ENCODE measurements at places on chromosomes 2 and 18. TPM values are rescaled to one million over a fixed set of nuclear protein-coding genes. Genes with fewer than 3 reads are reported as not detected.

- DNase-seq = no peak
These were observed 179.5 kb downstream of the EN1 start for GRCh38 chr2:118667964-118668363.

DNA sequence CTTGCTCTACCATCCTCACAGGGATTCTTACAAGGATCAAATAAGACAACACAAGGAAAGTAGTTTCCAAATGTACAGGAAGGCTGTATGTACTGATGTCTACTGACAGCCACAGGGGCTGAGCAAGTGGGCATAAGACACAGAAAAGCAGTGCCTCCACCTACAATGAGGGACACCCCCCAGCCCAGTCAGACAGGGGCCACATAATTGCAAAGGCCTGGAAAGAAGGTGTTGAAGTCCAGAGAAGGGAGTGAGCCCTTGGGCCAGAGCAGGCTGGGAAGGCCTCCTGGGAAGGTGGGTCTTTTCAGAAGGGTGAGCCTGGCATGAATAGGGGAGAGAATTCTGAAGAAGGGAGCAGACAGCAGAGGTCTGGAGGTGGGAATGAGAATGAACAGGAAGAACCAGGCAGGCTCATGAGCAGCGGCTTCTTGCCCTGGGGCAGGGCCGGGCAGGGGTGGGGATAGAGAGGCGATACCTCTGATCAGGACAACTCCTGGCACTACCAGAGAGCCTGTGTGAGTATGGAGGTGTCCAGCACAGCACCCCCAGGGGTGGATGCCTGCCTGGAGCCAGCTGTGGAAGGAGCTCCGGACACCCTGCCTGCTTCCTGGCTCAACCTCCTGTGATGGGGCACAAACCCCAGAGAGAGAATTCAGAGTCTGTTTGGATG lies 30.1 kb downstream of the HS1BP3 start:
- no peak for DNase-seq

- DNase-seq = no peak
These were observed 273.4 kb upstream of the SIX2 start for GRCh38 chr2:45282646-45283045.

DNA sequence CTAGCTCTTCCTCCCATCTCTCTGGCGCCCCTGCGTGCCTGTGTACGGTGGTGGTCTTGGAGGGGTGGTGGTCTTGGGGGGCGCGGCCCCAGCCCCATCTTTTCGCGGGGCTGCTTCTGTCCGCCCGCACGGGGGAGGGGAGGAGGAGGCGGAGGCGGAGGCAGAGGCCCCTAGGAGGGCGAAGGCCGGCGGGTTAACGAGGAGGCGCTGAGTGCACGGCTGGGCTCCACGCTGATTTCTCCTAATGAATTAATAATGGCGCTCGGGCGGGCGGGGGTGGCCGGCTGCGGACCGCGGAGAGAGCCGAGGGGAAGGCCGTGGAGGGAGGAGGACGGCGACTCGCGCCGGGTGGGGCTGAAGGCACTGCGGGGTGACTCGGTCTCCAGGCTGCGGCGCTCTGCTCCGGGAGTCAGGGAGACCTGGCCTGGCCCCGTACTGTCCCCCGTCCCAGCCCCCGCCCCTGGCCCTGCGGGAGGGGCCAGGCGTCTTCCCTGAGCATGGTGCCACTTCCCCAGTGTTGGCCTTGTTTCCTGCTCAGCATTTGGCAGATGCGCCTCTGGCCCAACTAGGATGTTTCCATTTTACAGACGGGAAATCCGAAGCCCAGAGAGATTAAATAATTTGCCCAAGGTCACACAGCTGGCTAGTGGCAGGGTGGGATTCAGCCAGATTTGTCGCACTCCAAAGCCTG lies 6.0 kb downstream of the GAREM2 start:
- DNase-seq = peak; percentile 54

DNA sequence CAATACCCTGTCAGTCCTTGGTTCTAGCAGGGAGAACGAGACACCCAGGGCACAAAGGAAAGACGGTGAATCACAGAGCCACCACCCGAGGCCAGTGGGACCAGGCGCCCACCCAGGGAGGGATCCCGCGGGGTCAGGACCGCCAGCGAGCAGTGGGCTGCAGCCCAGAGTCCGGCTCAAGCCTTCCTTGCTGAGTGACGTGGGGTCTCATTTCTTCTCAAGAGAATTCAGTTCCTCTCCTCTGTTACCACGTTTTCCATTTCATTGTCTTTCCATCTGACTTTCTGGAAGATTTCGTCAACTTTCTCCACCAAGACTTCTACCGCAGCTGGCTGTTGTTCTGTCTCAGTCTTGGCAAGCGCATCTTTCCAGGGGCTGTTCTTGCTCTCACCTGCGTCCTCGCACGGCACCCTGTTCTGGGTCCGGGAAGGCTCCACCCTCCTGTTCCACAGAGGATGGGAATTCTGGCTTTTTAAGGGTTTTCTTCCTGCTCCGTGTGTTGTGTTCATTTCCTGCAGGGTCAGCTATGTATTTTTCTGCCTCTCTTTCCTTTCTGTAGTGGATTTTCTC lies 248.6 kb downstream of the NDUFA10 start:
- no peak for DNase-seq

- DNase-seq = peak; percentile 22
These were observed 45.4 kb downstream of the LCT start for GRCh38 chr2:135791418-135792190.

GRCh38 chr2:234981197-234982095 lies 29.6 kb downstream of the SH3BP4 start:
- peak; percentile 97 for DNase-seq

GRCh38 chr2:127421871-127422558 lies 3.8 kb downstream of the PROC start:
- no peak for DNase-seq

DNA sequence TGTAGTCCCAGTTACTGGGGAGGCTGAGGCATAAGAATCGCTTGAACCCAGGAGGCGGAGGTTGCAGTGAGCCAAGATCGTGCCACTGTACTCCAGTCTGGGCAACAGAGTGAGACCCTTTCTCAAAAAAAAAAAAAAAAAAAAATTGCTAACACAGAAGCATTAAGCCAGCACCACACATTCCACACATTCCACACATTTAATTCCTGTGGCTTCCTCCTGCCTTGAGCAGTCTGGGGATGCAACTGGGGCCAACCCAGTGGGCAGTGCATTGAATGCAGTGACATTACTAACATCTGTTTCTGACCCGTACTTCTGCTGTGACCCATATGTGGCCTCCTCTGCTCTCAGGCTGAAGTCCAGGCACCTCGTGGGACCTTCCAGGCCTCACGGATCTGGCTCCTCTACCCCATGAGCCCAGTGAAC lies 107.0 kb downstream of the BCL2L11 start:
- peak; percentile 66 for DNase-seq

GRCh38 chr2:6992794-6993228 lies 75.6 kb downstream of the RNF144A start:
- no peak for DNase-seq

DNA sequence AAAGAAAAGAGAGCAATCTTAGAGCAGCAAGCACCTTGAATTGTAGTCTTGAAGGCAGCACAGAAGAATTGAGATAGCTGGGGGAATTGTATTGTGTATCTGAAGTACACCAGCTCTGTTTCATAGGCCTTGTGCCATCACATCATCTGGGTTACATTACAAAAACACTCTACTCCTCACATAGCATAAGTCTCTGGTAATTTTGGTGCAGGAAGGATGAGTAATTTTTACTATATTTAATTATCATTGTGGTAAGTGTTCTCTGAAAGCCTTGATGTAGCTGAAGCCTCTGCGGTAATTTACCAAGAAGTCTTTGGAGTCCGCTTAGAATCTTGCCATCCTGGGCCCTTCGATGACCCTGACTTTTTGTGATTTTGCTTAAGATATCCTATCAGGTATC lies 291.1 kb downstream of the ARHGAP15 start:
- DNase-seq = no peak

- no peak for DNase-seq
These were observed 323.2 kb downstream of the RDH14 start for GRCh38 chr2:18237298-18237697.

DNA sequence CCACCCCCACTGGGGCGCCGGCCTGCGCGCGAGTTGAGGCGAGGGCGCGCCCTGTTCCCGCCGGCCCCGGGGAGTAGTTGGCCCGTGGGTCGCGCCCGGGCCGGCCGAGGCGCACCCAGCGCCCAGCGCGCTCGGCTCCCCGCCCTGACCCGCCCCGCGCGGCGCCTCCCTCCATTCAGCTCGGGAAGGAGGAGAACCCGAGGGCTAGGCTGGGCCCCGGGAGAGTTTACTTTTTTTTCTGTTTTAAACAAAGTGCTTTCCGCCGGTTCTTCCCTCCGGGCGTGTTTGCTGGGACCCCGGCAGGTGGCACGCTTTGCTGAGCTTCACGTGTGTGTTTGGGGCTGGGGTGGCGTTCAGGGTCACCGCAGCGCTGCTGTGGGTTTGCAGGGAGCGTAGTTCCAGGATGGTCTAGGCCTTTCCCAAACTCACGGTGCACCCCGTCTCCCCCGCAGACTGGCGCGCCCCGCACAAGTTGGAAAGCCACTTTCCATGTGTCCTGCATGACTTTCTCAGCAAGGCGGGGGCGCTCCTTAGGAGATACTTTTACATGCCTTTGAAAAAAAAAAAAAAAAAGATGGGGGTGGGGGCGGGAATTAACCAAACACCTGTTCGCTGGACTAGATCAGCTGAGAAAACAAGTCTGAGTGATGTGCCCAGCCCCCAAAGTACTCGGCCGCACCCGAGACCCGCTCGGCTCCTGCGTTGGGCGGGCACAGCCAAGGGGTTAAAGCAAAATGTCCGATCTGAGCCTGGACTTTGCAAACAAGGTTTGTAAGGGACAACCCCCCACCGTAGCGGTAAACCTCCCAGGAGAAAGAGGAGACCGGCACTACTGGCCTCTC lies 825 bp downstream of the ITGA6 start:
- peak; percentile 25 for DNase-seq

DNA sequence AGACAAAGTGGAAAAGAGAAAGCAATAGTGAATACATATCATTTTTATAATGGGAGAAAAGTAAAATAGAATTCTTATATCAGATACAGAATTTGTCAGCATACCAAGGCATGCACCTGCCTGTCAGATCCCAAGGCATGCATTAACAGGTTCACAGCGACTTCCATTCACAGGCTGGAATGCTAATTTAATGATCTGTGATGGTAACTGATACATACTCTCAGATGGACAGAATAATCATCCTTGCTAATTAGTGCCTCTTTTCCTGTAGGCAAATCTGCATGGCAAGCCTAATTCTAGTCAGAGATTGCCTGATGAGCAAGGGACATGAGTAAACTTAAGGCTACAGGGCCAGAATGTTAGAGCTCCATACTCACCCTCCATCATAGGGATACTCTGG lies 76.1 kb downstream of the PRKRA start:
- no peak for DNase-seq

DNA sequence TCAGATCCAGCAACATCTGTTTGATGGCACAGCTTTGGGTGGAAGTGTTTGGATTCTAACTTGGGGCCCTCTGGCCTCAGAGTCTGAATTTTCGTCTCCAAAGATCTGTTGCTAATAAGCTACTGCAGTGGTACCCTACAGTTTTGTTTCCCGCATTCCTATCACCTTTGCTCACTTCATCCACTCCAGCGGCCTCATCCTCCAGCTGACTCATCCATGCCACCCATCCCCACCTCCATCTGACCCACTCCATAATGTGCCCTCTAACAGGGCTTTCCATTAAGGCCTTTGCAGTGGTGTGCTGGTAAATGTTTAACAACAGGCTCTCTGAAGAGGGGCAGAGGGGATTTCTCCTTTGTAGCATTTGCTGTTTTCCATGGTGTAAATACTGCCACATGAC lies 225.5 kb downstream of the TGIF1 start:
- DNase-seq = peak; percentile 77

- DNase-seq = no peak
These were observed 96.7 kb downstream of the PMAIP1 start for GRCh38 chr18:59996370-59996966.

DNA sequence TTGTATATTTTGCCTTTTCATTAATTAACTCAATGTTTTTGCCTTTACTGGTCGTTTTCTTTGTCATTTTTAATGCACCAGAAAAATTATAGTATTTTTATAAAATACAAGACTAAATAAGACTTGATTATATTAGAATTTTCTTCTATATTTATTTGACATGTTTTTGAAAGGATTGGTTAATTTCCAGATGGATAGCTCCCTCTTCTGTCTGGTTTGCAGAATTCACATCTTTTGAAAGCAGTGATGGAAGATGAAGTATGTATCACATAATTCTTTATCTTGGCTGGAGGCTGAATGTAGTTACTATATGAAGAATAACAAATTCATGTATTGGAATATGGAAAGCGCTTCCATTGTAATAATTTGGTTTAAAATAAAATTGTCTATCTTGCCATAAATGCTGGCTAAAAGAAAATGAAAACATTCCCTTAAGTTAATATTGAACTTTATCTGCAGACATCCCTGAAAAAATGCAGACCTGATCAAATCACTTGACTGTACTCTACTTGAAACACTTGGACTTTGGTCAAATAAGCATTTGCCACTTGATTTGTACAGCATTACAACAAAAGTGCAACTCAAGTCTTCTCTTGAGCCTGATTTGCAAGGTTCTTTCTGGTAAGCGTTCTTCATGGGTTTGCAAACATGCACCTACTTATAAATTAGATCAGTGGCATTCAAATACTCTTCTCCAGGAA lies 86.3 kb upstream of the EFEMP1 start:
- DNase-seq = peak; percentile 41

GRCh38 chr2:8529706-8530277 lies 152.1 kb upstream of the ID2 start:
- no peak for DNase-seq

DNA sequence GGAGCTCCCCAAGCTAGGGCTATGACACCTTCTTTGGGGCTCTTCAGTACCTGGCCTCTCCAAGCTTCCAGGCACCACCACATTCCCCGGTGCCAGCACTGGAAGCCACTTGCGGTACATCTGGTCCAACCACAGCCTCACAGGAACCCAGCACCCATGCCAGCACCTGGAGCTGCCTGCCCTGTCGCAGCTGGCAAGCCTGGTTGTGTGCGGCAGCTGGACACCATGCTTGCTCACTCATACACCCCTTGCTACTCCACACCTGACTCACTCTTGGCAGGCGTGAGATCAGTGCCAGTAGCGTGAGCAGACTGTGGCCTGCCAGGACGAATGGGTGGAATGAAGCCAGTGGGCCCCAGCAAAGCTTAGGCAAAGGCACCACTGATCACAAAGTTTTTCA lies 34.0 kb downstream of the LRRTM4 start:
- no peak for DNase-seq

Gene STAT4
- 15.2 TPM for total RNA-seq

Gene RAB6C
- total RNA-seq = not detected

Gene SLC9A2
- 5.8 TPM for total RNA-seq

Gene FHOD3
- 7.8 TPM for total RNA-seq

Gene LIPT1
- 25.2 TPM for total RNA-seq

Gene POTEC
- not detected for total RNA-seq
